Tongue (tissue), 3 donors: ENCODE measurements at places on chromosomes 3 and 15. TPM values are rescaled to one million over a fixed set of nuclear protein-coding genes. Genes with fewer than 3 reads are reported as not detected.

Gene CISH
- 6.5 TPM for total RNA-seq

Gene DLL4
- 22.5 TPM for total RNA-seq

GRCh38 chr15:101318147-101318819, 23.2 kb upstream of the SNRPA1 start:
- no peak for DNase-seq

DNA sequence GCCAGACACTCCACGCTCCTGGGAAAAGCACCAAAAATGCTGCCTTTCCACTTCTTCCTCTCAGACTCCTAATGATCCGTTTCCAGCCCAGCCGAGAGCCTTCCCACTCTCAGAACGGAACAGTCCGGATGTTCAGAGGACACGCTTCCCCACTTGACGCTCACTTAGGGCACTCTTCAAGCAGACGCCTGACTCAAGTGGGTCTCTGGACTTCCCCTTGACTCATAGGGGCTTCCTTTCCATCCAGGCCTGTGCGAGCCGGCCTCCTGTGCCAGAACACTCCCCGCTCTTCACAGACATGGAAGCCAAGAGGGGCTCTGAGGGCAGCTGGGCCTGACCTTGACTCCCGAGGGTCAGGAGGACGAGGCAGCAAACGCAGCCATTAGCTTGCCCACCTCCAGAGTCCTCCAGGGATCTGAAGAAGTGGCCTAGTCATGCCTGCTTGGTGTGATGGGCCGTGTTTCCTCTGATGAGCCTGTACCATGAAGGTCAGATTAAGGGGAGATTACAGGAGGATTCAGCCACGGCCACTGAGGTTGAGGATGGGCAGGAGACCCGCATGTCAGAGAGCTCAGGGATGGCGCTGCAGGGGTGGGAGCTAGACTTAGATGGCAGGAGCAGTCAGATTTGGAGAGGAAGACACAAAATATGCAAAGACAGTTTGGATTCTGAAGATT, 114.7 kb upstream of the TLE3 start:
- peak; percentile 18 for DNase-seq

- no peak for DNase-seq
These were observed 436.9 kb upstream of the C2CD4B start for GRCh38 chr15:62601777-62602545.
